Epithelial cell of proximal tubule (primary cell): ENCODE measurements at places on chromosomes 11 and 22.

DNA sequence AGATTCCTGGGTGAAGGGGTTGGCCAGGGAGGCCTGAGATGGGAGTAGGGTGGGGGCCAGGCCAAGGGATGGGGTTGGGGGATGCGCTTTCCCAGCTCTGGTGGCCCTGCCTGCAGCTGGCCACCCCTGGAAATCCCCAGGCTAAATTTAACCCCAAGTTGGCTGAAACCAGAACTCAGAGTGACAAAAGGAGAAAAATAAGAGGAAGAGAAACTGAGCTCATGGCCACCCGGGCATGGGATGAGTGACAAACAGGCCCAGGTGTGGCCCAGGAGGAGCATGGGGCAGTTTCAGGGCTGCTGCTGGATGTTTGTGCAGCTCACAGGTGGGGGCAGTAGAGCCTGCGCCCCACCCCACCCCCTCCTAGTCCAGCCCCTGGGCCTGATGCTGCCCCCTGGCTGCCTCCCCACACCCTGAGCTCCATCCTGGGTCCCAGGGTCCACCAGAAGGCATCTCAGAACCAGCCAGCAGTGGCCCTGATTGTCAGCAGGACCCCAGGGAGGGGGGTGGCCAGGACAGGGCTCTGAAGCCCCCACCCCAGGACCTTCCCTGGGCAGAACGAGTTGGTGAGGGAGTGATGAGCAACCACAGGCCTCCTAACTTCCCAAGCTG is 48.0 kb downstream of the IGLL5 start:
- DNase-seq = no peak

DNA sequence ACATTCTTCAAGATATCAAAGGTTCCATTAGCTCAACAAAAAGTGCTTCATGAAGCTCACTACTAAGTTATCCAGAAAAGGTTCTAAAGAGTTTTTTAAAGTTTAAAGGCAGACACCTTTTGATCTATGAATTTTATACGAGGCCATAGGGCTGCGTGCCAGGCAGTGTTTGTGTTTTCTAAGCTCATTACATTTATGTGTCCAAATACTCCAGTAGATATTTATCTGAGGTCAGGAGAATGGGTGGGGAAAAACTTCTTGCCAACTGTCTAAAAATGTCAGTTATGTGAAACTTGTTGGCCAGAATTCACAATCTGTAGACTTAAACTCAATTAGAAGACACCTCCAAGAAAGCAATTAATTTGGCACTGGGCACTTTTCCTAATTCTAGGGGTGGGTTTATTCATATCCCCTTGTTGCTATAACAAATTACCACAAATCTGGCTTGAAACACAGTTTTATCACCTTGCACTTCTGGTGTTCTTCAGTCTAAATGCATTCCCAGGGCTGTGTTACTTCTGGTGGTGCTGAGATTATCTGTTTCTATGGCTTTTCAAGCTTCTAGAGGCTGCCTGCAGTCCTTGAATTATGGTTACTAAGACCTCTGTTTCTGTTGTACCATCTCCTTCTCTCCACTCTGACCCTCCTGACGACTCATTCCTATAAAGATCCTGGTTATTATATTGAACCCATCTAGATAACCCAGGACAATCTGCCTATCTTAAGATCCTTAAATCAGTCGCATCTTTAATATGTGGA is 1030.4 kb upstream of the CNTN5 start:
- DNase-seq = no peak

DNA sequence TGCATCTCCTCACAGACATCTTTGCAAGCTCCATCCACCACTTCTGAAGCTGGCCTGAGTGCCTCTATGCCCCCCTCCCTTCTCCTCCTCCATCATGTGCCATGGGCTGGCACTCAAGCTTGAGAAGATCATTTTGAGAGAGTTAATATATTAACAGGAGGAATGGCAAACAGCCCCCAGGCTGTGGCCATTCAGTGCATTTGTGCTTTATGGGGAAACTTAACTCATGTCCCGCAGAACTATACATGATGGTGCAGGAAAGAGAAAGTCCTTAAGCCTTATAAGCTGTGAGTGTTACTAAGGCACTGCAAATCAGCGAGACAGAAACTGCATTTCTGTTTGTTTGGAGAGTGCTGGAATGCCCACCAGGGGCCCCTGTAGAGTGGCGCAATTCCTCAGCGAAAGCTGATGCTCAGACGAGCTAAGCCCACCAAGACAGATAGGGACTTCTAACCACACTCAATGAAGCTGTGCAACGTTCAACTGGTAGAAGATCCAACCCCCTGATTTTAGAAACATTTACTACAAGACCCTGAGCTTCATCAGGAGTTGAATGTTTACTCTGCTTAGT is 26.8 kb upstream of the PHLDA2 start:
- no peak for DNase-seq

- no peak for DNase-seq
Observed at GRCh38 chr22:22735695-22736611, 91.5 kb downstream of the GGTLC2 start.

DNA sequence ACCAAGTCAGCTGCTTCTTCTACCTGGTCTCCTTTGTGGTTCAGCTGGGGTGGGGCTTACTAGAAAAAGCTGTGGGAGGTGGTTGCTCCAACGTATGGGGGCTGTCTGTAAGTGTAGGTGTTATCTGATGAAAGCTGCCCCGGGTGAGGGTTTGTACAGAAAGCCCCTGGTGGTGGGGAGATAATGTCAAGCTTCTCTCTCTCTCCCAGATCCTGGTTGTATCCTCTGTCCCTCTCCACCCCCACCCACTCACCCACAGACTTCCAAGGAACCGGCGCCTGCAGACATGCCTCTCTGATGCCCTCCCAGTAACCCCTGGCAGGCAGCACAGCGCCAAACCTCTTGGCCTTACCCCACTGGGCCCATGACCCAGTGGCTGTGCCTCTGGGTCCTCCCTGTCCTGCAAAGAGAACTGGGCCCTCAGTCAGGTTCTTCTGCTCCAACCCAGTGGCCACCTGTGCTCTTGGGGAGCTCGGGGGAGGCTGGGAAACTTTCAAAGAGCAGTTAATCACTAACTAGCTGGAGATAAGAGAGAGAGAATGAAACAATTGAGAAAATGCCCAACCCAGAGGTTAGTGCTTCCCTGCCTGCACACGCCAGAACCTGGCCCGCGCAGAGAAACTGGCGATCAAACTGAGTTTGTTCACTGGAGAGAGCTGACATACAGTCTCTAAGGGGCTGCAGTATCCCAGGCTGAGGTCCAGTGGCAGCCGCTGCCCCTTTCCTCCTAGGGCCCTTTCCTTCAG is 20.4 kb upstream of the EHF start:
- DNase-seq = no peak

DNA sequence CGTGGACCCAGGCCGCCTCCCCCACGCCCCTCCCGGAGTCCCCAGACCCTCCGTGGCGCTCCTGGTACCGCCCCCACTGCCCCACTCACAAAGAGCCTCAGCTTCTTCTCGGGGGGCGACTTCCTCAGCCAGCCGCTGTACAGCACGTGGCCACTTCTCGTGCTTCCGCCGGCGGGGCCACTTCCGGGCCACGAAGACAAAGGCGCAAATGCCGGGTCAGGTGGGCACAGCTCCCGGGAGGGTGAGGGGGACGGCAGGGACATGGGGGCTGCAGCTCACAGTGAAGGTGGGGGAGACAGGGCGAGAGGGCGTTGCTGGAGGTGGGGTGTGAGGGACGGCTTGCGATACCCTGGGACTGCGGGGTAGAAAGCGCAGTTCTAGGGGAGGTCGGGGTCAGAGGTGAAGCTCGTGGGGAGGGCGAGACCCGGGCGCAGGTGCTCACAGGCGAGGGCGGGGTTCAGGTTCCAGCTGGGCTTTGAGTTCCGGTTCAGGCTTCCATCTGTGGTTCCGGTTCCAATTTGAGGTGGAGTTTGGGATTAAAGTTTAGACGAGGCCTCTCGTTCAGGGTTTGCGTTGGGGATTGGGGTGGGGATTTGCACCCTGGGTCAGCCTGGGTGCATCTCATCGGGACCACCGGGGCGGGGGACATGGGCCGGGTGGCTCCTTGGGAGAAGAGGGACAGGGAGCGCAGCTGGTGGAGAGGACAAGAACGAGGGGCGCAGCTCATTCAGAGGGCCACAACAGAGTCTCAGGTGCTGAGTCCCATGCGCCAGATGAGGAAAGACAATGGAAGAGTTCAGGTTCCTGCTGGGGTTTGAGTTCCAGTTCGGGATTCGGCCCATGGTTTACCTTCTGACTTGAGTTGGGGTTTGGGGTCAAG is at the start of gene GAB4:
Gene GAB4 (minus strand): TSS at position 371 of the 880 bp plus-strand sequence. CDS start 108 bp downstream, at position 263.
- DNase-seq = no peak

DNA sequence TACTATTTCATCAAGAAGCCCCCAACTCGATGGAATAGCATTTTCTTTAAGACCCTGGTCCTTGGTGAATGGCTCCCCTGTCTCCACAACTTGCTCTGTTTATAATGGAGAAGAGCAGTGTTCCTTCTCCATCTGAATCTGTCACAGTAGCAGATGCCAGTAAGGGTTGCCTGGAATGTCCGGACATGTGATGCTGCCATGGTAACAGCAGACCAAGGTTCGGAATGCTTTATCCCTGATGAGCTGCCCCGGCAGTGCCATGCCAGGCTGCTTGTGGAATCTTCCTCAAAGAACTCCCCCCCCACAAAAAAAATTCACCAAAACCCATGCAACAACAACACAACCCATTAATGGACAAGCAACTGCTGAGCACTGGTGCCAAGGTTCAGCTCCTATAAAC is 72.5 kb downstream of the KCNC1 start:
- DNase-seq = no peak

- no peak for DNase-seq
Observed at GRCh38 chr11:128470081-128470480, 117.3 kb downstream of the ETS1 start.

- no peak for DNase-seq
Observed at GRCh38 chr11:62012451-62012831, 45.0 kb upstream of the FTH1 start.

GRCh38 chr11:66022401-66023185 is 3.7 kb downstream of the CATSPER1 start:
- DNase-seq = no peak

- no peak for DNase-seq
Observed at GRCh38 chr11:111977146-111978027, 40.2 kb downstream of the DIXDC1 start.
